ENCODE measurements at places on chromosomes 12 and 14.

- no peak for DNase-seq
Measured at GRCh38 chr12:14443531-14443930, 78.0 kb downstream of the ATF7IP start.

- no peak for DNase-seq
Measured at GRCh38 chr12:15829255-15829654, 40.1 kb upstream of the EPS8 start.

DNA sequence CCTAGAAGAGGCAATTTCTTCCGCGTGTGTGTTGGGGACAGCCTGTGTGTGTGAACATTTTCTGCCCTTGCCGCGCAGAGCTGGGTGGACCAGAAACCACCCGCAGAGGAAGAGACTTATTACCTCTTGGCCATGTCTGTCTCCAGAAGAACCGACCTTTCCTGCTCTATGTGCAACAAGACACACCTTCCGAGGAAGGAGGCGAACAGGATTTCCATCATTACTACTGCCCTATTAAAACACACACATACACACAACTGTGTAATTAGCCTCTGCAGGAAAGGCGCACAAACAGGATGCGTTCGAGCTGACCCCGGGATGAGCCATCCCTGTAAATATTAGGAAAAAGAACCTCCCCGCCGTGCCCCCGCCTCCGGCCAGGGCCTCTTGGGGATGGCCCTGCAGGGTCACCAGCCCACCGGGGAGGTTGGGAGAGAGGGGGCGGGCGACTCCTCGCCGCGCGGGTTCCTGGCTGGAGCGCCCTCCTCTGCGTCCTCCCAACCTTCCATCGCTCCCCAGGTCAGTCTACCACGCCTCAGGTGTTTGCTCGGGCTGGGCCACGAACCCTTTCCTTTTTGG, 484 bp upstream of the PRKCH start:
- no peak for DNase-seq

DNA sequence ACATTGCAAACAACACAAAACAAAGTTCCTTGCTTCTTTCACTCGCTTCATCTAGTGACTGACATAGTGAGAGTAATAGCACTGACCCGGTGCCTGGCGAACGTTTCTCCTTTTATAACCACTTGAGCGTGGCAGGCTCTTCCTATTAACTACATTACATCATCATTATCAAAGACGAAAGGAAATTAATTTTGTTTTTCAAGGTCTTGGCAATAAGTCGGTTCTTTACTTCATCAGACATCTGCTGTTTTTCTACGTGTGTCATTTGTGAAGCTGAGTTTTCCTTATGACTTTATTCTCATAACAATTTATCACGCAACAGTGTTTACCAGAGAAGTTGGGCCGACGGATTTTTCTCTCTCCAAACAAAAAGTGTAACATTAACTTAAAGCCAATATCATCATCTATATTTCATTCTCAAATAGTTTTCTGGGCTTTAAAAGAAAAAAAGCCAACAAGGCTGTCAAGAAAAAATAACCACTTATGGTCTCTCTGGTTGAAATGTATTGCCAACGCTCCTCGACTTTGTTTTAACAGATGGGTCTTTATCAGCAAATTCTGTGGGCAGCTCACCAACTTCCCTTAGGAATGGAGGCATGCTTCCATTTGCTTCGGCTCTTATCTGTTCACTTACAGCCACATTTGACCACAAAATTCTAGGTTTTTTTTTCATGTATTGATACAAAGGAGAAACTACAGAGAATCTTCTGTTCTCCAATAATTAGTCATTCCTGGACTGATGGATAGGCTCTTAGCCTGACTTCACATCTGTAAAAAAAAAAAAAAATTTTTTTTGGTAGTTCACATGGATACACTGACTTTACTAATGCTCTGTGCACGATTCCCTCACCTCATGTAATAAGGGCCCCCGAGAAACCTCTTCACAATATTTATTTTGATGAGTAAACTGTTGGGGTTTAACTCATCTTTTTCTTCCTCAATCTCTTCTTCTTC, 97.1 kb upstream of the CDKN3 start:
- DNase-seq, result no peak

GRCh38 chr12:22541496-22542155, 2.7 kb downstream of the C2CD5 start:
- DNase-seq, result no peak

GRCh38 chr14:64680714-64681065, 23.5 kb upstream of the PLEKHG3 start:
- DNase-seq, result no peak

GRCh38 chr14:69617796-69618195, 6.4 kb downstream of the SUSD6 start:
- no peak for DNase-seq

GRCh38 chr14:104392396-104393198, 187.0 kb upstream of the C14orf180 start:
- no peak for DNase-seq

GRCh38 chr12:116458492-116458891, 100.7 kb upstream of the MAP1LC3B2 start:
- no peak for DNase-seq

DNA sequence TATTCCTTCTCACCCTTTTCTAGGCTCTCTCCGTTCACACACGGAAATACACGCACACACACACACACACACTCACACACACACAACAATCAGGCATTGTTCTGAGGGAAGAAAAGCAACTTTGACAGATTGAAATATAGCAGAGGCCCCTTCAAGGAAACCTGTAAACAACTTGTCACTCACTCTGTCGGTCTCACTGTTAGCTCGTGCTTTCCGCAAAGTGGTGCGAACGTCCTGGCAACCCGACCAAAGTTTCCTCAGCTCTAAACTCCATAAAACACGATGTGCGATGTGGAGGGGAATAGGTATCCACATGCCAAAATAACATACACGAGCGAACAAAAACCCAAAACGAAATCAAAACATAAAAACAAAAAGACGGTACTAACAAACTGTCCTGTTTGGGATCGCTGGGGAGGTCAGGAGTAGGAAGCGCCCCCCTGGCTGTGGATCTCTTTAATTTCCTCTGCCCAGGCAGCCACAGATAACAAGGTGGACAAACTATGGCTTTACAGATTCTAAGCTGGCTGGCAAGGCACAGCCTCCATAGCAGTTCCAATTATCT, 822 bp upstream of the SOX5 start:
- DNase-seq, result peak; percentile 19

GRCh38 chr12:6215120-6215807, 15.1 kb downstream of the CD9 start:
- no peak for DNase-seq

DNA sequence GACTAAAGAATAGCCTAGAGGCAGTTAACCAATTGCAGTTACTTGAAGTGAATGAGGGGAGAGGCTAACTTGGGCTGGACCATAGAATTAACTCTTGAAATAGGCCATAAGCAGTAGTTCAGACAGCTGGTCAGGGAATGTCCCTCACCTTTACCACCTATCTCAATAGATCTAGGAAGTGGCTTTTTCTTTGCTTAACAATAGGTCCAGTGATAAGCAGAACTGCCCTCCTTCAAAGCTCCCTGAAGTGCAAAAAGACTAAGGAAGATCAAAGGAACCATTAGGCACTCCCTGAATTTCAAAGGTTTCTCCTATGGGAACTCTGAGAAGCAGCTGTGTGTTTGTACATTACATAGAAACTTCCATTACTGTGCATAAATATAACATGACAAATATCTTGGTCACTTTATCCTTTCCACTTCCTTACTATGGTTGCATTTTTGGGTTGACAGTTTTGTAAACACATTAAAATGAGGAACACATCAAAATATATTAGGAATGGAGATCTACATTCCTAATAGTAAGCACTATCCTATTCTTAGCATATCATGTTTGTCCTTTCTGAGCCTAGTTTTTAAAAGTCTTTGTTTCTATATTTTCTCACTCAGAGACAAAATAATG, 7.2 kb upstream of the NAA30 start:
- DNase-seq, result no peak

DNA sequence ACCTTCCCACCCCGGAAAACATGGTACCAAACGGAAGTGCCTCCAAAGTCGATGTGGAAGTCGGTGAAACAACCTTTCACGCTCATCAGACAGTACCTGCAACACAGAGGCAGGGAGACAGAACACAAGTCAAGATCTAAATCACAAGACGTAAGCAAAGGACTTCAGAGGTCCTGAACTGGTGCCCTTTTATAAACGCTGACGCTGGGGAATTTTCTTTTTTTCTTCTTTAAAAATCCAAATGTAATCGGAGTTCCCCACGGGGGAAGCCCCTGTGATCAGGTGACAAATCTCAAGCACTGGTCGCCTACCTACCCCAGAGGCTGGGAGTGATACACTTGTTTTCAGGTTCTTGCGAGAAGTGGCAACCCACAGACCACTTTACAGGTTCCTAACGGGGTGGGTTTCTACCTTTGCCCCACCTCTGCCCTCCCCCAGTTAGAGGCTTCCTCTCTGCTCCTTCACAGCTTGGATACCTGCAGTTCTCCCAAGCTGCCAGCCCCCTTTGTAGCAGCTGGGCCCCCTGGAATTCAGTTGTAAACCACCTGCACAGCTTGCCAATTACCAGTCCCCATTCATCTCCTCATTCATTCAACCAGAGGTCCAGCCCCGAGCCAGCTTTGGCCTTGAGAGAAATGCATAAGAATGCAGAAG, 46.2 kb downstream of the KDM2B start:
- DNase-seq, result no peak

- no peak for DNase-seq
Measured at GRCh38 chr12:131347345-131347714, 363.6 kb upstream of the SFSWAP start.

DNA sequence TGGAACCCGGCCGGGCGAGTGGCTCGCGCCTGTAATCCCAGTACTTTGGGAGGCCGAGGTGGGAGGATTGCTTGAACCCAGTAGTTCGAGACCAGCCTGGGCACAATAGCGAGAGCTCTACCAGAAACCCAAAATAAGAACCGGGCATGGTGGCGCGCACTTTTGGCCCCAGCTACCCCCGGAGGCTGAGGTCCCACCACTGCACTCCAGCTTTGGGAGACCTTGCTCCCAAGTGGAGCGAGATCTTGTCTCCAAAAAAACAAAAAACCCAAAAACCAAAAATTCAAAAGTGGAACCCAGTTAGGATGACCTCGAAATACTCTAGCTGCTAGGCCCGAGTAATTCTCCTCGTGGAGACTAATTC, 769 bp upstream of the VTI1B start:
- no peak for DNase-seq

DNA sequence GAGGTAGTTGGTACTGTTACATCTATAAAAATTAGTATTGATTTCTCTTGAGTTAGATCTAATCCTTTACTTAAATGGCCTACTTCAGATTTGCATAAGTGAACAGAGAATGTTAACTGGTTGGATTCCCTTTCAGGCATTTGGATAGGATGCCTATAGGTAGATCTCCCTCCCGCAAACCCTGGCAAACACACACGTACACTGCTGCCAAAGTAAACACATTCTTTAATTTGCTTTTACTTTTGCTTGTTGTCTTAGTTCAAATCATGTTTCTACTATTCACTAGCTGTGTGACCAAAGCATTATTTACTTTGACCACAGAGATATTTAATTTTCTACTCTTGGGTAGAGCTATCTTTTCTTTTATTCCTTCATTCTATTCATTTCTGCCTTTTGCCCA, 936.1 kb upstream of the FBXO33 start:
- no peak for DNase-seq

DNA sequence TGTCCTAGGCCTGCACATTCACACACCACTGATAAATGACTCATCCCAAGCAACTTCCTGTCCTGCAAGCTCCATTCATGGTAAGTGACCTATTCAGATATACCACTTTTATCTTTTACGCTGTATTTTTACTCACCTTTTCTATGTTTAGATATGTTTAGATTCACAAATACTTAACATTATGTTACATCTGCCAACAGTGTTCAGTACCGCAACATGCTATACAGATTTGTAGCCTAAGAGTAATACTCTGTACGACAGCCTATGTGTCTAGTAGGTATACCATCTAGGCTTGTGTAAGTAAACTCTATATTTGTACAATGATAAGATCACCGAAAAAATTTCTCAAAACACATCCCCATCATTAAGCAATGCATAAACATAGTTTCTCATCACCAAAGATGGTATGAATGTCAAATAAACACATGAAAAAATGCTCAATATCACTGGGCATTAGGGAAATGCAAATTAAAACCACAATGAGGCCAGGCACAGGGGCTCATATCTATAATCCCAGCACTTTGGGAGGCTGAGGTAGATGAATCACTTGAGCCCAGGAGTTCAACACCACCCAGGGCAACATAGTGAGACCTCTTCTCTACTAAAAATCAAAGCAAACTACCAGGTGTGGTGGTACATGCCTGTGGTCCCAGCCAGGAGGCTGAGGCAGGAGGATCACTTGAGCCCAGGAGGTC, 20.7 kb downstream of the ATXN2 start:
- no peak for DNase-seq

DNA sequence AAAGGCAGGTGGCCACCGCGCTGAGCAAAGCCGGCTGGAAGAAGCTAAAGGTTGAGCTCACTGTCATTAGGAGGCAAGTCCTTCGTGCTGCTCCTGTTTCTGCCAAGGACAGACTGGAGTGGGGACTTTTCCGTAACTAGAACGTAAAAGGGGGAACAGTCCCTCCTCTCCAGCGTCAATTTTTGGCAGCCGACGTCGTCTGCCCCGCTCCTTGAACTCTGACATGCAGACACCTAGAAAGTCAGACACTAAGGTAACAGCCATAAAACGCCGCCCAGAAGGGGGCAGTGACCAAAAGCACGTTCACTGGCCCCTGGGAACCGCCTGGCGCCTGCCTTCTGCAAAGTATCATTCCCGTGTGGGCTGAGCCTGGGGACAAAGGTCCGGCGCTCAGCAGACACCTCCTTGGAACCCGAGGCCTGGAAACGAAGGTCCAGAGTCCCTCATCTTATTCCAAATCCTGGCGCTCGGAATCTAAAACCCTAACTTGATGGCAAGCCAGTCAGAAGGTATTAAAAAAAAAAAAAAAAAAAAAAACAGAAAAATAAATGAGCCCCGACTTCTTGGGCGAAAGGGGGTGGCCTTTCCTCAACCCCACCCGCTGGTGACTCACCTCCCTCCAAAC, 1.1 kb upstream of the LRP1 start:
- peak; percentile 68 for DNase-seq

DNA sequence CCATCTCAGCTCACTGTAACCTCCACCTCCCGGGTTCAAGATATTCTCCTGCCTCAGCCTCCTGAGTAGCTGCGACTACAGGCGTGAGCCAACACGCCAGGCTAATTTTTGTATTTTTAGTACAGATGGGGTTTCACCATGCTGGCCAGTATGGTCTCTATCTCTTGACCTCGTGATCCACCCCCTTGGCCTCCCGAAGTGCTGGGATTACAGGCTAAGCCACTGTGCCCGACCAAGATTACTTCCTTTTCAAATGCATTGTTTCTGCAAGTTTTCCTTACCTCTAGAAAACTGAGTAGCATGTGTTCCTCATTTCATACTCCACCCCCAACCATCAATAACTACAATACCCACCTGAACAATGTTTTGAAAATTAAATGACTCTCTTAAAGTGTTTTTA, 13.1 kb downstream of the ARF6 start:
- no peak for DNase-seq
